GOT3 (cell line): ENCODE measurements at places on chromosomes 13 and 19.

DNA sequence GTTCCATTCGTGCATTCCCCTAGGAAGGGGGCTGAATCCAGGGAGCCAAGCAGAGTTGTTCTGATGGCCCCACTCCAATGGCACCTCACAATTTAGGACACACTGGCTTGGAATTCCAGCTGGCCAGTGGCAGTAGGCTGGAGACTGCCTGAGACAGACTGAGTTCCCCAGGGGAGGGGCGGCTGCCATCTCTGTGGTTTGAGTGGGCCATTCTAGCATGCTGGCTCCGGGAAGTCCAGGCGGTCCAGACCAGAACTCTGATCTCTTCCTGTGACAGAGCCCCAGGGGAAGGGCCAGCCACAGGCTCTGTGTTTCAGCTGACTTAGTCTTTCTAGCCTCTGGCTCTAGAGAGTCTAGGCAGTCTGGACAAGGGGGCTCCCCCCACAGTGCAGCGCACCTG lies 29.5 kb upstream of the SLC7A1 start:
- no peak for DNase-seq

- DNase-seq: no peak
These were observed 71.3 kb downstream of the SLC7A1 start for GRCh38 chr13:29524176-29524575.

GRCh38 chr13:29683041-29683440 lies 87.6 kb upstream of the SLC7A1 start:
- no peak for DNase-seq

DNA sequence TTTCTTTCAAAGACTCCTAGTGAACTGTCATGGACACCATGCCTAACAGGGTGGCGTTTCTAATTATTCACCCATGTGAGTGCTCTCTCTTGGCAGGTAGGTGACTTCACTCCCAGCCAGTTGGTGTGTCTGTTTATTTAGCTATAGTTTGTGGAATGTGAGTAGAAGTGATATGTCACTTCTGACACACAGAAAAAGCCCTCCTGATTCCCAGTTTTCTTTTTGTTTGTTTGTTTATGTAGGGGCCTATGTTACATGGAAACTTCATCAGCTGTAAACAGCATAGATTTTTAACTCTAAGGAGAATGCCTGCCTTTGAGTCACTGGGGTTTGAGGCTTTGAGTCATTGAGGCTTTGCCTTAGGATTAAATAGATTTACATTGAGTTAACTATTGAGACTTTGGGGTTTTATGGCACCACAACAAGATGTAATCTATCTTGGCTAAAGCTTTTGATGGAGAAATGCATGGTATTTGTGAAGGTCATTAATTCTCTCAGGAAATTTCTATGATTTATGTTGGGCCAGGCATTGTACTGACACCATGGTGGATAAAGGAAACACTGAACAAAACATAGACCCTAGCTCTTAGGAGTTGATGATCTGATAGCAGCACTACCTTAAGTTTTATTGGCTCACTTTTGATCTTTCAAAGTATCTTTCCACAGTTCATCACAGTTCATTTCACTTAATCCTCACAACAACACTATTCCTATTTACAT lies 45.3 kb downstream of the UFM1 start:
- no peak for DNase-seq

GRCh38 chr13:98540476-98540875 lies 36.4 kb downstream of the STK24 start:
- no peak for DNase-seq

DNA sequence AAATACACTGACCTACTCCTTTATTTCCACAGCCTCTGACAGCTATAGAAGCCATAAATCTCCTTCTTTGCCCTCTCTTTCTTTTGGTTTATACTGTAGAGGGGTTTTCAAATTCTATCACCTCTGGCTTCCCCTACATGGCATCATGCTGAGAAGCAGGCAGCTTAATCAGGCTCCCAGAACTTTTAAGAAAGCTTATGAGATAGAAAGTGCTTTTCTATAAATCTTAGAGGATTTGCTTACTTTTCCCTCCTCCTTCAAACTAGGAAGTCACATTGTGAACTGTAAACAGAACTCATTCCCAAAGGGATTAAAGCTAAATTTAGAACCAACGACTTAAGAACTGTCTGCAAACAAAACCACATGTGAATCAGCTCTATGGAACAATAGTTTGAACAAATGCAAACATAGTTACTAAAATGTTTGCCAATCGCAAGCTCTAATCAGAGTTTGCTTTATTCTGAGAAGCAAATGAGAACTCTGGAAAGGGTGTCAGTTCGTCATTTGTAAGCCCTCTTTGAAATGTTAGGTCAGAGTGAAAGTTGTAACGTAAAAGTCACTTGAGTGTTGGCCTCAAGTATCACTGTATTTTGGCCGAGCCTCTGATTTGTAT lies 344.1 kb downstream of the RFC3 start:
- DNase-seq: no peak

DNA sequence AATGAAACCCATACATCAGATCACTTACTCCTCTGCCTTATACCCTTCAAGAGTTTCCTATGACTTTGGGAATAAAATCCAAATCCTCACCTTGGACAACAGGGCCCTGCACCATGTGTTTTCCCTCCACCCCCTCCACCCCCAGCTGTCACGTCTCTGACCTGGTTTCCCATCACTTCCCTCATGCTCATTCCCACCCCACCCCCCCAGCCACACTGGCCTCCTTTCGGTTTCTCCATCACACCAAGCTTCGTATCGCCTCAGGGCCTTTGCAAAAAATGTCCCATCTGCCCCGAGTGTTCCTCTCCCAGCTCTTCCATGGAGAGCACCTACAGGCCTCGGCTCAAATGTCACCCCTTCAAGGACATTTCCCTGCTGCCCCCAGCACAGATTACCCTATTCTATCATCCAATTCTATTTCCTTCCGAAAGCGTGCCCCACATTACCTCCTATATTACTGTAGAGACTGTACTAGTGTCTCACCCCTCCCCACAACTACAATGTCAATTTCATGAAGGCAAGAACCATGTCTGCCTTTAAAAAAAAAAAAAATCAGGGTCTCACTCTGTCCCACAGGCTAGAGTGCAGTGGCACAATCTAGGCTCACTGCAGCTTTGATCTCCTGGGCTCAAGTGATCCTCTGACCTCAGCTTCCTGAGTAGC lies 16.8 kb upstream of the FFAR2 start:
- no peak for DNase-seq

DNA sequence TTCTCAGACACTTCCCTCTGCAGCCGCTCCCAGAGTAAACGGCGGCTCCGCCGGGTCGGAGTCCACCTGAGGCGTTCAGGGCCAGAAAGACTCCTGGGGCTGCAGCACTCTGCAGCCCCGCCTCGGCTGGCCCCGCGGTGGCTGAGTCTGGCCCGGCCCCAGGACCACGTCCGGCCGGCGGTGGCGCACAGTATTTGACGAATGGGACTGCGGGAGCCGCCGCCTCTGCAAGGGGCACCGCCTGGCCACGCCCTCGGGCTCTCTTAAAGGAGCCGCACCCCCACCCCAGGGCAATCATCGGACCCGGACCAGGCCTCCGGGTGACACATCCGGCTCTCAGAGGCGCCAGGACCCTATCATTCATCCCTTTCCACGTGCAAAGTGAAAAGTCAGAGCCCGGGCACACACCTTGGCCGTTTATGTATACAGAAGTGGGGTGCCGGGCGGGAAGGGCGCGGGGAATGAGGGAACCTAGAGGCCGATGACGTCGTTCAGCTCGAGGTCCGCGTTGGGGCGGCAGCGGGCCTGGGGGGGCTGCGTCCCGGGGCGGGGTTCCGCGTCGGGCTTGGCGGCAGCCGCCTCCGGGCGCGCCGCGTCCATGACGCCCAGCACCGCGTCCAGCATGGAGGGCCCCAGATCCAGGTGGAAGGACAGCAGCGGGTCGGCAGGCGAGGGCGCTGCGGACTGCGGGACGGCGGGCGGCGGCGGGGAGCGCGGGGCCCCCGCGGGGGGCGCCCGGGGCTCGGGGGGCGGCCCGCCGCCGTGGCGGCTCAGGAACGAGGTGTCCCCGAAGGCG lies 1.2 kb upstream of the LENG9 start:
- peak; percentile 61 for DNase-seq

DNA sequence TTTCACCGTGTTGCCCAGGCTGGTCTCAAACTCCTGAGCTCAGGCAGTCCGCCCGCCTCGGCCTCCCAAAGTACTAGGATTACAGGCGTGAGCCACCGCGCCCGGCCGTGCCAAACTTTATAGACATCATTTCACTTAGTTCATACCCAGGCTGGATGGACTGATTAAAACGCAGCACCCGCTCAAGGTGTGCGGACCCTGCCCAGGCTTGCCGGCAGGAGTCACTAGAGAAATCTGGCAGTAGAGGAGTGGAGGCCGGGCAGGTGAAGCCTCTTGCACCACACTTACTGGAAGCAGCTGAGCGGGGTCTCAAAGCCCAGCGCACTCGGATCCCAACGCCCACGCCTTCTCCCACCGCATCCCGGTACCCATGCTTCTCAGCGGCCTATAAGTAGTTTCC lies 11.4 kb downstream of the PTGIR start:
- DNase-seq: no peak

GRCh38 chr13:95624020-95624419 lies 20.5 kb downstream of the DZIP1 start:
- no peak for DNase-seq

GRCh38 chr13:110664673-110665072 lies 41.2 kb downstream of the CARS2 start:
- no peak for DNase-seq

GRCh38 chr19:15251749-15252397 lies 19.6 kb upstream of the EPHX3 start:
- no peak for DNase-seq

DNA sequence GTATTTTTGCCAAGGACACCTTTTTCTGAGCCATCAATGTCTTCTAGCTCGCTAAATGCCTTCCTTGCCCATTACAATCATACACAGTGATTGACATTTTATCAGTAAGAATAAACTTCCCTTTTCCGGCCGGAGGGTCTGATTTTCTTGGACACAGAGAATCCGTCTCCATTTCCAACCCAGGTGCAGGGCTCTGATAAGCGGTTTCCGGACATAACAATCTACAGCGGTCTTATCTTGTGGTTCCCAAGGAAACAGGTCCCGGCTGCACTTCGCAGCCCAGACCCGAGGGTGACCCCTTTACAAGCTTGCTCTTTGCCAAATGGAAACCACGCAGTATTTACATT lies 5.1 kb upstream of the ZNF77 start:
- DNase-seq: no peak

DNA sequence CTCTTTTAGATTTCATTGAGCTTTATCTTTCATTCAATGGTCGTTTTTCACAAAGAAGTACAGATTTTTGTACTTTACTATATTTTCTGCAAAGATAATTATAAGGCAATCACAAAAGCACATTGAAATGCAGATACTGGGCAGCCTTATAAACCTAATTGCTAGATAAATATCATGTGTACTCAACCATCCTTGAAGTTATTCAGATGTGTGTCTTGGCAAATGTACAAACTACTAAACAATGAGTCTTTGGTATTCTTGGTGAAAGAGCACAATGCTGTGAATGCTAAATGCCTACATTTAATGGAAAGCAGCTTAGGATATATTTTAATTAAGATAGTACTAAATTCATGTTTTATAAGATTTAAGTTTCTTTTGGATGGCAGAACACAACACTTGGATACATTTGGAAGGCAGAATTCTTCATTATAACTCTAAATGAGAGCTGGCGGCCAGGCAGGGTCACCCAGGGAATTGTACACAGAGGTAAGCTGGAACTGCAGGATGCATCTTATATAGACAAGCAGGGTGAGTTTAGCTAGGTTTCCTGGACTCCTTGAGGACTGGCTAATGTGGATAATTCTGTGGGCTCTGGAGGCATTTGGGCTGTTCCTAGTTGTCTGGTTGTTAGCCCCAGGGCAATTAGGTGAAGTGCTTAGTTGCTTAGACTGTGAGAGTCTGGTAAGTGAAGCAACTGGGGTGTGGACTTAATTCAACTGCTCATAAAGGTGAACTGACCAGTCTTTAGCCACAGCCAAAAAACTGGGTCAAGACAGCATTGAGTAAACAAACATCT lies 286.6 kb downstream of the PCDH20 start:
- DNase-seq: no peak

- DNase-seq: no peak
These were observed 152.5 kb downstream of the KCTD12 start for GRCh38 chr13:76733671-76734070.

DNA sequence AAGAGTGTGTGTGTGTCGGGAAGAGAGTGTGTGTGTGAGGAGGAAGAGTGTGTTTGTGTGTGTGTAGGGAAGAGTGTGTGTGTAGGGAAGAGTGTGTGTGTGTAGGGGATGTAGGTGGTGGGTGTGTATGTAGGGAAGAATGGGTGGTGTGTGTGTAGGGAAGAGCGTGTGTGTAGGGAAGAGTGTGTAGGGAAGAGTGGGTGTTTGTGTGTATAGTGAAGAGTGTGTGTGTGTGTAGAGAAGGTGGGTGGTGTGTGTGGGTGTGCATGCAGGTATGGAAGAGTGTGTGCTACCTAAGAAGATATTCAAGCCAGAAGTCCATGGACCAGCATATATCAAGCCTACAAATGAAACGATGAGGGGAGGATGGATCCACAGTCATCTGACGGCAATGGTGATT lies 265.8 kb downstream of the FGF9 start:
- no peak for DNase-seq

DNA sequence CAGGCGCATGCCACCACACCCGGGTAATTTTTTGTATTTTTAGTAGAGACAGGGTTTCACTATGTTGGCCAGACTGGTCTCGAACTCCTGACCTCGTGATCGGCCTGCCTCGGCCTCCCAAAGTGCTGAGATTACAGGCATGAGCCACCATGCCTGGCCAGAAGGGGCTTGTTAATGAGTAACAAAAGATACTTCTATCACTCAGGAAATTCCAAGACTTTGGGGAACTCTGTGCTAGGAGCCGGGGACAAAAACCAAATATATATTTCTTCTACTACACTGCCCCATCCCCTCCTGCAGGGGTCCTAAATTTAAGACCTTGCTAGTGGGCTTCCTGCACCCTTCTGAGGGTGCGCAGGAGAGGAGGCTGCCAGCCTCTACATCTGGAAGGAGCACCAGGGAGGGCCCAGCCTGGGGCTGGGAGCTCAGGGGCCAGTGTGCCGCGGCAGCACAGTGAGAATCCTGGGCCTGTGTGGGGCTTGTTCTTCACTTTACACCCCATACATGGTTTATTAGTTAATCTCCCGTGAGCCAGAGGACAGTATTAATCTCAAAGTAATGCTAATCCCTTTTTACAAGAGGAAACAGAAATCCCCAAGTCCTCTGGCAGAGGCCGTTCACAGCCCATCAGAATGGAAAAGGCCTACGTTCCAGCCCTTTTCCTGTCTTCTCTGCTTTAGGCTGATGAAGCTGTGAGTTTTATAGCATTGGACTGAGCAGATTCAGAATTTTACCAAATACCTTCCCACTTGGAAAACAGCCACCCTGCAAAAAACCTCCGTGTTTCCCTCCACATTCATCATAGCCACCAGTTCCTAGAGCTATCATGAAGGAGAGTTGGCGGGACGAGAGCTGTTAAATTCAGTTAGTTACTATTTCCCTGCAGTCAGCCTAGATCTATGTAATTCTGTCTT lies 44.4 kb upstream of the NPAS1 start:
- DNase-seq: no peak

DNA sequence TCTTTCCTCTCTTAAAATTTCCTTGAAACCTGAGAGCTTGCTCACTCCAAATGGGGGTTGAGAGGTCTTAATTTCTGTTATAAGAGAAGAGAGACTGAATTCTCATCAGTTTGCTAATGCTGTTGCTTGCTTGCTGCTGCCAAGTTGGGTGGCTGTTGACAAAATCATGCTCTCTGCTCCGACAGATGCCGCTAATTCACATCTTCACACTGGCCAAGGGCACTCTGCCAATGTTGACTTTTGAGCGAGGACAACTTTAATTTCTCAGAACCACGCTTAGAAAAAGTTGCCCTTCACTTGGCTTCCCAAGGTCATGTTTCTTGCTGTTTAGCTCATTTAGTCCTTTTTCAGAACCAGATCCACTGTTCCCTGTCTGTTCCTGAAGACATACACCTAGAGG lies 402.9 kb downstream of the HS6ST3 start:
- no peak for DNase-seq
